ENCODE measurements at places on chromosomes 16 and 17.

DNA sequence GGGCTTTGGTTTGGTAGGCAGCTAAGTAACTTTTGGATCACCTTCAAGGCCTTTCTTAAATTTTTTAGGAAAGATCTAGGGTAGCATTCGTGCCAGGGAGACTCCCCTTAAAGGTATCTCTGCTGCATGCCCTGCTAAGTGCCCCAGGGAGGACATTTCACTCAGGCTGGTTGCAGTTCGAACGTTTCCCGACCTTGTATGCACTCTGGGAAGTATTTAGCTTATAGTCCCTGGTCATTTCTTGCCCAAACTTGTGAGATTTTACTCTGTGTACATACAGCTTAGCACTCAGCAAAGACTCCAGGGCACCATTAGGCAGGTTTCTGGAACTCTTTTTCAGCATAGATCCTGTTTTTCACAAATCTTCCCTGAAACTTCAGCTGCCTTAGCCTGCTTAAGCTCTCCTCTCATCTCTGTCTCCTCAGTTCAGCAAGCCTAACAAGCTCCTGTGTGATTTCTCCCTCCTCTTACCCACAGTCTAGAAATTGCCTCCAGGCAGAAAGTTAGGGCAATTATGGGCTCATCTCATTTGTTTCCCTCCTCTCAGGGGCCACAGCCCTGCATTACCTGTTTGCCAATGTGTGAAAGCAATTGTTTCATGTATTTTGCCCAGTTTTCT is 84.6 kb downstream of the MRTFB start:
- no peak for DNase-seq

DNA sequence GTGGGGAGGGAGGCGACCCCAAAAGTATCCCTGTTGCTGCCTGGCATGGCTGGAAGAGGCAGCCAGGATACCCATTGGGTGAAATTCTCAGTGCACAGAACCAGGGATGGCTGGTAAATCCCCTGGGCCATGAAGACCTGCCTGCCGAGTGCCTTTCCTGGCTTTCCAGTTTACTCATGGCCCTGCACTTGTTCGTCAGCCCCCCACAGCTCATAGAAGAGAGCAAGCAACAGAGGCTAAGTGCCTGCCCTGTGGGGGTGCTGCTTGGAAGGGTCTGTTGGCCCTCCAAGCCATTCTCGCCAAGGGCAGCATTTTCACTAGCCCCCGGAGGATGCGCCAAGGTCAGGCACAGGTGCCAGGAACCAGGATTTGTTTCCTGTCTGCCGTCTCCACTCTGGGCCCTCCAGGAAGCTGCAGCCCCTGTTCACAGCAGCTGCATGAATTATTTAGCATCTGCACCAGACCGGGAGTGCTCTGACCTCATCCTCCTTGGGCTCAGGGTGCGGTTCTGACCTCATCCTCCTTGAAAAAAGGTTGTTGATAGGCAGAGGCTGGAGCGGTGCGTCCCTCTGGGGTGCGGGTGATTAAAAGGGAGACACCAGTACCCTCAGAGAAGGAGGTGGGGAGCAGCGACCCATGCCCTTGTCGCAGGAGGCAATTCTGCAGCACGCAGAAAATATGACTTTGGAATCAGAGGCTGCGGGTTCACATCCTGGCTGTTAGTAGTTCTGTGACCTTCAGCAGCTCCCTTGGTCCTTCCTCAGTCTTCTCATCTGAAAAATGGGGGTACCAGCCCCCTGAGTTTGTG is 14.2 kb upstream of the CD300A start:
- no peak for DNase-seq

DNA sequence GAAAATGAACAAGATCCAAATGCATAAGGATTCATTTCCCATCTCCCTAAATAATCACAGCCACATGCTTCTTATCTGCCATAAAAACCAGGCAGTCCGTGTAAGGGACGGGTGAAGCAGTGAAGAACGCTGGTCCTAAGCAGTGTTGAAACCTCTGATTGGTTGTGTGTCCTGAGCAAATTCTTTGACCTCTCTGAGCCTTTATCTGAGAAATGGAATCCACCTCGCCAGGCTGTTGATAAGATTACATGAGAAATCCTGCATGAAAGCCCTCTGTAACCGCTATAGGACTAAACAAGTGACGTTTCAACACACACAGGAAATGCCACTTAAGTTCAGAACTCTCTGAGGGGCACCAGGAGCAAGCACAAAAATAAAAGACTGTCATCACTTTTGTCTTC is 26.8 kb downstream of the GAS7 start:
- no peak for DNase-seq

DNA sequence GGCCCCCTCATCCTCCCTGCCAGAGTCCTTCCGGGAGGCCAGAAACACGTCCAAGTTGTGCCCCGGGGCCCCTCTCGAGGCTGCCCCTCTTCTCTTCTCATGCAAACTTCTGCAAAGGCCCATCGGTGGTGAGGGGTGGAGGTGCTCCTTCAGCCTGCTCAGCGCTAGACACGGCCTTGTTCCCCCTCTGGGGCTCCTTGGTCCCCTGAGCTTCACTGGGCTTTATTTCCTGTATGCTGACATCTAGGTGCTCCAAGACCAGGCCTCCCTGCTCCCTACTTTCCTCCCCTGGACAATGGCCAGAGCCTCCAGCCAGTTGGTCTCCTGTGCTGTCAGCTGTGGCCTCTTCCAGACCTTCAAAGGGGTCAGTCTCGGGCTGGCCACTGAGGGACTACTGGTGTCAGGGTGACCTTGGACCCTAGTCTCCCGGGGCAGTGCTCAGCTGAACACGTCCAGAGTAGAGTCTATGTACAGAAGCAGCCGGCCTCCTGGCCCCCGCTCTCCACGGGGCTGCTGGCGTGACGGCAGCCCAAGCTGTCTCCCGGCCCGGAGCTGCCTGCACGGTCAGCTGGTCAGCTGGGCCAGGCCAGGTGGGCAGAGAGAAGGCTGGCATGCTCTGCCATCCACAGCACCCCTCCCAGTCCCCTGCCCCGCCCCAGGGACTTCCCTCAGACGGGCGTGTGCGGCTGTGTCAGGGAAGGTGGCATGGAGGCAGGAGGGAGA is 1.7 kb upstream of the PRR35 start:
- DNase-seq, result no peak
